ENCODE measurements at places on chromosomes 1 and 21.
A peak's percentile ranks its signal among the peaks of the same experiment; 100 is the strongest.

DNA sequence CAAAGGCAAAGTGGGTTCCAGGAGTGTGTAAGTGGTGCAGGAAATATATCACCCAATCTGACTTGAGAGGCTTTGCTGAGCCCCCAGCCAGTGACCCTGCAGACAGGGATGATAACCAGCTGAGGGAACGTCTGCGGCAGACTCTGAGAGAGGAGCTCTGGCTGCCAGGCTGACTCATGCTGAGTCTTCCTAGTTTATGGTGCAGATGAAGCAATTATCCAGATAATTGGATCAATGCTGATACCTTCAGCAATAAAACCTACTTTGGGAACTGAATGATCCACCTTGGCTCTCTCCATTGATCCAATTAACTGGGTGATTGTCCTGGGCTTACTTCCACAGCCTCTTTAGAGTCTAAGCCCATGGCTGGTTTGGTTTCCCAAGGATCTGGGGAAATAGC, 7.3 kb downstream of the C8B start:
- no peak for DNase-seq

- peak; percentile 92 for DNase-seq
Measured at GRCh38 chr1:9900142-9901043, 9.7 kb downstream of the CTNNBIP1 start.

- peak; percentile 66 for DNase-seq
Measured at GRCh38 chr1:161020509-161021164, at the start of gene F11R. Gene F11R (minus strand): TSS chr1:161021152. CDS start chr1:161021073, 79 bp downstream.

- DNase-seq, result no peak
Measured at GRCh38 chr1:83097715-83098114, 901.2 kb downstream of the TTLL7 start.

DNA sequence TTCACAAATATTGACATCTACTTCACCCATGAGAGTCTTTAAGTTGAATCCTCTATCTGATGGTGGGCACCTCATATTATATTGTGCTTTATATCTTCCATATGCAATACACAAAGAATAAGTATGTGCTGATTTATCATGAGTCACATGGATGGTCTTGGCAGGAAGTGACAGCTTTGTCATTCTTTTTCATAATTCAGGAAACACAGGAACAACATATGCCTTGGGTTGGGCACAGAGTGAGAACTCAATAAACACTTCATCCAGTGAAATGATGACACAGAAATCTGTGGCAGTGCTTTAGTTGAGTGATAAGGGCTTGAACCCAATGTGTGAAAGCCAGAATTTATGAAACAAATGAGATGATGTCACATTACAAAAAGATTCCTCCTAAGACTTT, 41.2 kb downstream of the GADD45A start:
- no peak for DNase-seq

DNA sequence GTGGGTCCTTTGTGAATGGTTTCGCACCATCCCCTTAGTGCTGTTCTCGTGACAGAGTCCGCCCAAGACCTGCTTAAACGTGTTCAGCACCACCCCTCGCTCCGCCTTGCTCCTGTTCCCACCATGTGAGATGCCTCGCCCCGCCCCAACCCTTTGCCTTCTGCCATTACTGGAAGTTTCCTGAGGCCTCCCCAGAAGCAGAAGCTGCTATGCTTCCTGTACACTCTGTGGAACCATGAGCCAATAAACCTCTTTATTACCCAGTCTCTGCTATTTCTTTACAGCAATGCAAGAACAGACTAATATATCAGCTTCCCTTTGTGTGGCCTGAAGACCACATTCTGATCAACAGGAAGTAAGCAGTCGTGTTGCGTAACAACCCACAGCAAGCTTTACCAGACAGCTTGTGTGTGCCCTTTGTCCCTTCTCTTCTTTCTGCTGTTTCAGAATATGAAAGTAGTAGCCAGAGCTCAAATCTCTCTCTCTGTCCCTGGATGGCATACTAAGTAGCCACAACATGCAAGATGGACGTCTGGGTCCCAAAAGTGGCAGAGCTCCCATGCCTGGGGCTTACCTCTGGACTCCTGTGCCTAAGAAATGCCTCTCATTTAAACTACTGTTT, 14.1 kb downstream of the HENMT1 start:
- no peak for DNase-seq

DNA sequence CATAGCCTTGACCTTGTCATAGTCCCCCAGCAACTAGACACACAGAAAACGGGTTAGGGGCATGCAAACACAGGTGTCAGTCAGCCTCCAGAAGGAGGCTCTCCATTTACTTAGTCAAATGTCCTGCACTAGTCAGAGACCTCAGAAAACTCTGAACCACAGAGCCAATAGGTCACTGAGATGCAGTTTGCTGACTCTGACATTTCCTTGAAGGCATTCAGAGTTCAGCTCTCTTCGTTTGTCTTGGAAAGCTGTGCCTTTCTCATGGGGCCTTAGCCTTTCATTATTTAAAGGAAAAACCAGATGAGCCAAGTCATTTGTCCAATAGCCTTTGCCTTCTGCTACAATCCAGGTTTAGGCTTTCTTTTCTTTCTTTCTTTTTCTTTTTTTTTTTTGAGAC, 3.5 kb downstream of the OLFML2B start:
- DNase-seq, result no peak
